ENCODE measurements at places on chromosomes 1 and 21.
A peak's percentile ranks its signal among the peaks of the same experiment; 100 is the strongest.

GRCh38 chr1:224525411-224526040 lies 90.6 kb upstream of the CNIH3 start:
- DNase-seq, result no peak

- no peak for DNase-seq
Observed at GRCh38 chr1:26790551-26790953, 2.8 kb downstream of the PIGV start.

GRCh38 chr21:23542097-23542496 lies 2065.2 kb downstream of the MRPL39 start:
- no peak for DNase-seq

DNA sequence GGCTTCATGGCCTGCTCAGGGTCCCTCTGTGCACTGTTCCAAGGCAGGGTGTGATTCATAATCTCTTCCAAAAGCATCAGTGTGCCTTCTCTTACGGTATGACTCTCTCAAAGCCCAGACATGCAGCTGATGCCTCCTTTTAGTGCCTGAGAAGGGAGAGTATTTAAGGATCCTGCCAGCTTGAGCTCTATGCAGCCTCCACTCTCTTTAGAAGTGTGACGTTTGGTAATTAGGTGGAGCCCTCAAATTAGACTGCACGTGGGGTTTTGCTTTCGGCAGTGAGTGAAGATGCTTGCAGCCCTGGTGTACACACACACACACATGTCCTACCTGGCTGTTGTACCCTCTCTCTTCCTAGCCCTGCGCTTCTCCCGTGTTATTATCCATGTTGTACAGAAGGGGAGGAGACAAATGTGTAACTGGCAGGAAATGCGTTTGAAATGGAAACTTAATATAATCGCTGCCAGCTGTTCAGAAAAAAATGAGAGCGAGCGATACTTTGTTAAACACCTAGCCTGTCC lies 2.6 kb upstream of the C1orf174 start:
- no peak for DNase-seq

DNA sequence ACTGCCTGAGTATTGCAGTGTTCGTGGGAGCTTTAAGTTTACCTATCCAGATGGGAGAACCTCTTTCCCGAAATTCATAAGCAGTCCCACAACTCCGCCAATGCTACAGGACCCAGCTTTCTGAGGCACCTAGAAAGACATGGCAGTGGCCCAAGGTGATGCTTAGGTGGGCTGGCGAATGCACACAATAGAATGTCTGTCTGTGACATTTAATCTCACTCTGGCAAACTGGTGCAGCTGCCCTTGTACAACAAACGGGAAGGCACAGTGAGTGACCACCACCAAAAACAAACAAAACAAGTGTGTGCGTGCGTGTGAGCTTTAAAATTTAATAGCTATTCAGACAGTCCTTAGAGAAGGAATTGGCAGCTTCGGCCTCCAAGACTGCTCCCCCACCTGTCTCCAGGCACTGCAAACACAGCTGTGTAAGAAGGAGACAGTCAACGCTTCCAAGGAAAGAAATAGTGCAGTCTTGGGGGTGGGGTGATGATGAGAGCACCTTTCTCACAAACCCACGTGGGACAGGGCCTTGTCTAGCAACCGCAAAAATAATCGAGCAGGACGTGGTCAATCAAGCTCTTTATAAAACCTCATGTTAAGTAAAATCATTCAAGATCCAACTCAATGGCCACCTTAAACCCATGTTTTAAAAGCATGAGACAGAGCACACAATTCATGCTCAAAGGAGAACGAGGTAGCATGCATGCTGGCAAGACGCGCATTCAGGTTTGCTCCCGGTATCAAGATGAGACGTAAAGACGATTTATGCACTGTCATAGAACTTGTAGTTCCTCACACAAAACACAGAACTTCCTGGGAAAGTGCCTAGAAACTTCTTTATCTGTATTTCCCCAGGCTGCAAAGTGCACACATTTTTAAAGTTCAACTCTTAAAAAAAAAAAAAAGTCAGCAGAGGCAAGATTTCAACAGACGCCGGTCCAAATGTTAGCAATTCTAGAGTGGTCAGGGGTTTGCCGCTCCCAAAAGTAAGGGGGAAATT lies 84.1 kb downstream of the TM2D1 start:
- DNase-seq, result no peak

DNA sequence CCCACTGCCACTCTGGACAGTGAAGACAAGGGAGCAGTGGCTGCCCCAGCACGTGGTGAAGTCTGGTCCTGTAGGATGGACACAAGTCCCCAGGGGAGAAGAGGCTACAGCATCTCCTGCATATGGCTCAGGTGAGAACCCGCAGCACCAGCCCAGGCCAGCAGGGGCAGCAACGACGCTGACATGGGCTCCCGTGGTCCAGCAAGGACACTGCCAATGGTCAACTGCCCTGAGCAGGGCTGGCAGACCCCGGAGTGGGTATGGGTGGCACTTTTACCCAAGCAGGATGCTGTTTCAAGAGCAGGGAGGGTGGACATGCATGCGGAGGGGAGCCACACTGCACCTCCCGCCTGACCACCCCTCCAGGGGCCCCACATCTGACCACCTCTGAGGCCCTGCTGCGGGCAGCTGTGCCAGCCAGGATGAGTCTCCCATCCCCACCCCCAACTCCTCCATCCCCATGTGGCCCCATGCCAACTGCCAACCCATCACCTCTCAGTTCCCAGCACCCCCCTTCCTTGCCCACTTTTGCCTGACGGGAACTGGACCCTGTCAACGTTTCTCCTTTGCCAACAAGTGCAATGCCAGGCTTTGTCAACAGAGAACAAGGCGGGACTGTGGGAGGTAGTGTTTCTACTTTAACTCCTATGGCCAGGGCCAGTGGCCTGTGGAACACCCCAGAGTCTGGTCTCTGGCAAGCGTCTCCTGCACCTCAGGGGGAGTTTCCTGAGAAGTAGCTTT lies 8.6 kb downstream of the MORN1 start:
- no peak for DNase-seq

GRCh38 chr21:37532868-37533780 lies 166.6 kb downstream of the DYRK1A start:
- DNase-seq, result peak; percentile 2

DNA sequence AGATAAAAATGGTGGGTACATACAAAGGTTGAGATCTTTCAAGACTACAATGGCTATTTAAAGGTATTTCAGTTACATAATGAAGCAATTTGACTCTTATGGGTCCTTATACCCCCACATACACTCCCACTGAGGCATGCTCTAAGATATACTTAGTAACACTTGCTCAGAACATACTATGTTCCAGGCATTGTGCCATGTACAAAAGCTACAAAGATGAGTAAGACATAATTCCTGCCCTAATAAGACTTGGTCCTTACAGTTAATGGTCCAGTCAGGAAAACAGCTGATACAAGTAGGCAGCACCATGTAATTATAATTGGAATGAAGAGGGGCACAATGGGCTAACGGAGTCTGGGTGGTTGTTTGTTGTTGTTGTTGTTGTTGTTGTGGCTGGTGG lies 166.7 kb upstream of the BEND5 start:
- DNase-seq, result no peak

GRCh38 chr1:23178950-23179349 lies 10.3 kb upstream of the LUZP1 start:
- no peak for DNase-seq

DNA sequence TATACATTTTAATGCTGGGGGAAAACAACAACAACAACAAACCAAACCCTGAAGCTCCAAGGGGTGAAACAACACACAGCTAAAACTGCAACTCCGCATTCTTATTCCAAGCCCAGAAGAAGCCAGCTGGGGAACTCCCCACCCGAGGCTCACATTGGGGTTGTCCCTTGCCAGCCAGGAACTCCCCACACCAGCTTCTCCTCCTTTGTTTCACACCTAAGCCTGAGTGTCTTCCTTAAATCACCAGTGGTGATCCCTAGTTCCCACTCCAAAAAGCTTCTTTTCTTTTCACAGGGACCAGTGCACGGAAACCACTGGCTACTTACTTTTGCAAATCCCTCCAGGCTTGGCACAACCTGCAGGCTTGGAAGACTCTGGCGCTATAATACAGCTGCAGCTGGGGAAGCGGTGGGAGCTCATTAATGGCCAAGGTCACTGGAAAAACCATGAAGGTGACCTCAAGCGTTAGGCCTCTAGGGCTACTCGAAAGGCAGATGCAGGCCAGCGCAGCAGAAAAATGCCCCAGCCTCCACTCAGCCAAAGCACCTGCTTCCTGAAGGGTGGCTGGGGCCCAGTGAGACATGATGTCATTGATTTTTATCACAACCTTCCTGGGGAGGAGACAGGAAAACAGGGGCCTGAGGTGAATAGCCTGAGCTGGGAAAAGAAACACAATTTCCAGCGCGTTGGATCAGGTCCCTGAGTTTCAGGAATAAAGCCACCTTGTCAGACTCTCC lies 40.1 kb downstream of the TLR5 start:
- DNase-seq, result no peak

Data from stimulated activated CD4-positive, alpha-beta T cell treated with anti-CD3 and anti-CD28 coated beads, Interleukin-12 subunit alpha, Interleukin-12 subunit beta, amount 100 ng/mL, for 48 hours (primary cell).